H1 (cell line): ENCODE measurements at places on chromosomes 4 and X.

- H3K36me3 ChIP-seq, result no peaks in the 10 kb centered on the region
- H3K27me3 ChIP-seq, result no peaks in the 10 kb centered on the region
- DNase-seq, result no peak
Observed at GRCh38 chr4:152927737-152928136, 8.4 kb upstream of the FHDC1 start.

GRCh38 chrX:78075787-78076389 lies 28.2 kb upstream of the PGK1 start:
- no peaks in the 10 kb centered on the region for H3K36me3 ChIP-seq
- no peak overlapping the region for H3K27ac ChIP-seq
- no peaks in the 10 kb centered on the region for H3K27me3 ChIP-seq

DNA sequence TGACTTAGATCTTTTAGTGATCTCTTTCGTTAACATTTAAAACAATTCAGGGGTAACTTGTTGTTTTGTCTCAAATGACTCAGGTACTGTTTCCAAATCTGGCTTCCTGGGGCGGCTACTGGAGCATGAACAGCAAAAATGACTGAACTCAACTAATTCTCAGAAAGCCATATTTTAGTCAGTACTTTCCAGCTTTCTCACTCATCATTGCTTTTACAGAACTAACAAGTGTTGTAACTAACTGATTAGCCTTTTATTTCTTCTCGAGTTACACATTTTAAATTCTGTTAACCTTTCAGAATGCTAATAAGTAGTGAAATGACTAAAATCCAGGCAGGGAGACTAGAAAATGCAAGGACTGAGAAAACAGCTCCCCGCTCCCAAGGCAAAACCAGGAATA lies 55.3 kb downstream of the JADE3 start:
- no peaks in the 10 kb centered on the region for H3K27me3 ChIP-seq
- H3K4me3 ChIP-seq, result no peak overlapping the region
- no peaks in the 10 kb centered on the region for H3K4me1 ChIP-seq
- no peak overlapping the region for H3K27ac ChIP-seq

DNA sequence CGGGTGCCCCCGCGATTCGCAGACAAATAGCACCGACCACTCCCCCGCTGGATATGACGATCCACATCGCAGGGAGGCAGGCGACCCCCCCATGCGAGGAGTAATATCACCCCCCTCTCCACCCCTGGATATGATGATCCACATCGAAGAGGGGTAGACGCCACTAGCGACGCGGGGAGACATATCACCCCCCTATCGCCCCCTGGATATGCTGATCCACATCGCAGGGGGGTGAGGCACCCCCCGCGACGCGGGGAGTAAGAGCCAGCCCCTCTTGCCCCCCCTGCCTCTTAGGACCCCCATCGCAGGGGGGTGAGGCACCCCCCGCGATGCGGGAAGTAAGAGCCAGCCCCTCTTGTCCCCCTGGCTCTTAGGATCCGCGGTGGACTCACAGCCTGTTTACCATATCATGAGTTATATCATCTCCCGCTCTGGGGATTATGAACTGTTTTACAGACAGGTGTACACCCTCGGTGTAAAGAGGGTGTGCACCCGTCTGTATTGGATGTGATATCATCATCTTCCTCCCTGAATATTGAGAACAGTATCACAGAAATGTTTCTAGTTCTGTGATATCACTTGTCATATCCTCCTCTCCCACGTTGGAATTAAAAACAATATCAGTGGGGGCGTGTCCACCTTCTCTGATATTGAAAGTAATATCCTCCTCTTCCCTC lies 22.7 kb upstream of the DRD5 start:
- DNase-seq, result no peak
- H3K4me3 ChIP-seq, result no peak overlapping the region
- H3K27me3 ChIP-seq, result no peaks in the 10 kb centered on the region
- H3K36me3 ChIP-seq, result no peaks in the 10 kb centered on the region
- no peaks in the 10 kb centered on the region for H3K4me1 ChIP-seq
- H3K27ac ChIP-seq, result no peak overlapping the region

- no peaks in the 10 kb centered on the region for H3K36me3 ChIP-seq
- no peak overlapping the region for H3K4me3 ChIP-seq
- H3K4me1 ChIP-seq, result no peaks in the 10 kb centered on the region
- no peak overlapping the region for H3K27ac ChIP-seq
- no peaks in the 10 kb centered on the region for H3K27me3 ChIP-seq
- DNase-seq, result no peak
Observed at GRCh38 chr4:74473155-74473811, 28.3 kb downstream of the AREG start.

GRCh38 chr4:53967986-53968385 lies 96.4 kb downstream of the CHIC2 start:
- DNase-seq, result no peak
- no peaks in the 10 kb centered on the region for H3K36me3 ChIP-seq
- H3K4me1 ChIP-seq, result no peaks in the 10 kb centered on the region
- H3K27ac ChIP-seq, result no peak overlapping the region
- H3K4me3 ChIP-seq, result no peak overlapping the region

DNA sequence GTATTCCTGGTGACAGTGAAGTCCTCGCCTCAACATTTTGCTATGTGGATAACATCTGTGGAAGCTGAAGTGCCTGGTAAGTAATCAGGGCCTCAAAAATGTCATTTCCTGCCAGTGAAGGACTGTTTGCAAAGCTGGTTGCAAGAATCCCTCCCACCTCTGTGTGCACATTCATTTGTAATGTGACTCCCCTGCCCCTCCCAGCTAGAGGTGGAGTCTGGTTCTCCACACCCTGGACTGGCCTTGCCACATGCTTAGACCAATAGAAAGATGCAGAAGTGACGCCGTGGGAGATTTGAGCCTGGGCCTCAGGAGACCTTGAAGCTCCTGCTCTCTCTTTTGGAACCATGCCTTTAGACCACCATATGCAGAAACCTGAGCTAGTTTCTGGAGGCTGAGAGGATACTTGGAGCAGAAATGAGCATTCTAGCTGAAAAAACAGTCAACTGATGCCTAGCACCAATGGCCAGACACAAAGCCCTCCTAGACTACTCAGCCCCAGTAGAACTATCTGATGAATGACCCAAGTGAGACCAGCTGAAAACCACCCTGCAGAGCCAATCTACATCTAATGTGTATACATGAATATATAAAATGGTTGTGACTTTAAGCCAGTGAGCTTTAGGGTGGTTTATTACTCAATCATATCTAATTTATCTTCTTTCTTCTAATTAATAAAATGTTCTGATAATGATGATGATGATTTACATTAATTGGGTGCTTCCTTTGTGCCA lies 47.8 kb upstream of the CRMP1 start:
- no peak overlapping the region for H3K27ac ChIP-seq
- H3K27me3 ChIP-seq, result no peaks in the 10 kb centered on the region
- H3K4me3 ChIP-seq, result no peak overlapping the region
- no peak for DNase-seq
- H3K36me3 ChIP-seq, result no peaks in the 10 kb centered on the region
- H3K4me1 ChIP-seq, result 0 out of 2 replicates have a peak, but pooled peaks cover 2% of the 10 kb centered on the region

DNA sequence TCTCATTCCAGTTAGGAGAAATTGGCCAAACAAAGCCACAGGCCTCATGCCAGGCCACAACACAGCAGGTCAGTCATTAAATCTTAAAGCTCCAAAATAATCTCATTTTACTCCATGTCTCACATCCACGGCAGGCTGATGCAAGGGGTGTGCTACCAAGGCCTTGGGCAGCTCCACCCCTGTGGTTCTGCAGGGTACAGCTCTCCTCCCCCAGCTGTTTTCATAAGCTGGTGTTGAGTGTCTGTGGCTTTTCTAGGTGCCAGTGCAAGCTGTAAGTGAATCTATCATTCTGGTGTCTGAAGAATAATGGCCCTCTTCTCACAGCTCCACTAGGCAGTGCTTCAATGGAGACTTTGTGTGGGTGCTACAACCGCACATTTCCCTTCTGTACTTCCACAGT lies 949.2 kb downstream of the TECRL start:
- H3K4me1 ChIP-seq, result no peaks in the 10 kb centered on the region
- H3K27ac ChIP-seq, result no peak overlapping the region
- no peak overlapping the region for H3K4me3 ChIP-seq
- H3K27me3 ChIP-seq, result no peaks in the 10 kb centered on the region
- DNase-seq, result no peak

DNA sequence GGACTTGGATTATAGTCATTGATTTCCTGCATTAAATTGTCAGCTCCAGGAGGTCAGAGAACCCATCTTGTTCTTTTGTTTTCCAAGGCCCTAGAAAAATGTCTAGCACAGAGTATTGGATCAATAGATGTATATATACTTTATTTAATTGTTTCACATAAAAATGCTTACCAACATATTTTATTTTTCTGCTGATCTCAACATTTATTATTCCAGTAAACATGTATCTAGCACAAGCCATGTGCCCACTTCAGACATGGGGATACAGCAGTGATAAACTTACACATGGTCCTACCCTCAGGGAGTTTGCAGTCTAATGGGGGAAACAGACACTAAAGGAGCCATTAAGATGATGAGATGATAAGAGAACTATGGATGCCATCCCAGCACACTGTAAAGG lies 49.1 kb upstream of the TBC1D9 start:
- DNase-seq, result no peak
- no peaks in the 10 kb centered on the region for H3K4me1 ChIP-seq
- no peak overlapping the region for H3K4me3 ChIP-seq
- H3K36me3 ChIP-seq, result no peaks in the 10 kb centered on the region
- no peaks in the 10 kb centered on the region for H3K27me3 ChIP-seq

GRCh38 chr4:12881945-12882584 lies 602.1 kb downstream of the RAB28 start:
- H3K27me3 ChIP-seq, result no peaks in the 10 kb centered on the region
- no peaks in the 10 kb centered on the region for H3K4me1 ChIP-seq
- DNase-seq, result no peak
- H3K4me3 ChIP-seq, result no peak overlapping the region
- H3K36me3 ChIP-seq, result no peaks in the 10 kb centered on the region
- no peak overlapping the region for H3K27ac ChIP-seq

GRCh38 chr4:75385106-75385505 lies 129.1 kb downstream of the RCHY1 start:
- no peak overlapping the region for H3K27ac ChIP-seq
- DNase-seq, result no peak
- no peaks in the 10 kb centered on the region for H3K27me3 ChIP-seq
- no peaks in the 10 kb centered on the region for H3K36me3 ChIP-seq
- no peak overlapping the region for H3K4me3 ChIP-seq

DNA sequence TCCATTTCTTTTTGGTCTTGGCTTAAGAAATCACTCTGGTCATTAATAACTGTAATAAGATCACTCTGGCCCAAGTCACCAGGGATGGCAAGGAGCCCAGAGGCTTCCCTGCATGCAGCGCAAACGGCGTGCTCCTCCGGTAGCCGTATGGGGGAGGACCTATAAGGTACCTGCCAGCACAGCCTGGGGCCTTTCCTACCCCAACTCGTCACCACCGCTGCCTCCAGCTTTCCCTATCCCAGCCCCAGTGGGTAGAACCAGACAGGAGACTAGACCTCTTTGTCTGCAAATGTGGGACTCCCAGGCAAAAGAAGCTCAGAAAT lies 25.9 kb downstream of the HAND2 start:
- no peaks in the 10 kb centered on the region for H3K36me3 ChIP-seq
- H3K4me1 ChIP-seq, result peaks cover 36% of the 10 kb centered on the region
- DNase-seq, result no peak

GRCh38 chr4:138307319-138307718 lies 65.2 kb upstream of the SLC7A11 start:
- no peak overlapping the region for H3K27ac ChIP-seq
- H3K27me3 ChIP-seq, result no peaks in the 10 kb centered on the region
- no peak for DNase-seq
- no peaks in the 10 kb centered on the region for H3K36me3 ChIP-seq
- H3K4me3 ChIP-seq, result no peak overlapping the region

DNA sequence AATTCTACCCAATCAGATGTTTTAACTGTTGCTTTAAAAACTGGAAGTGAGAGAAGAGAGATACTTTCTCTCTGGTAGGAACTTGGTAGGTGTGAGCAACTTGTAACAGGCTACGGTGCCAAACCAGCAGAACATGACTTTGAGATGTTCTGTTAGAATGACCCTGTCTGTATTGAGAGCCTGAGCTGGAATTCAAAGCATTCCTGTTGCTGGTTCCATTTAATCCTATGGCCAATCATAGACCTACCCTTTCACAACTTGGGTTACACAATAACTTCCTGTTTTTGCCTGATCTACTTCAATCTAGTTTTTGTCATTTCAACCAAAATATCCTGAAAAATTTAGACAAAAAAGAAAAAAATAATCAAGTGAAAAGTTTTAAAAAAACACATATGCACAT lies 1.7 kb upstream of the PRRG1 start:
- no peaks in the 10 kb centered on the region for H3K27me3 ChIP-seq
- DNase-seq, result no peak
- H3K4me1 ChIP-seq, result peaks cover 4% of the 10 kb centered on the region; the same call in 1 of the 2 replicates
- H3K4me3 ChIP-seq, result no peak overlapping the region
- H3K27ac ChIP-seq, result no peak overlapping the region

- no peaks in the 10 kb centered on the region for H3K27me3 ChIP-seq
- DNase-seq, result no peak
- peaks cover 5% of the 10 kb centered on the region; the same call in 1 of the 2 replicates for H3K4me1 ChIP-seq
- peak overlapping the region; percentile 64 for H3K4me3 ChIP-seq
- H3K36me3 ChIP-seq, result no peaks in the 10 kb centered on the region
Observed at GRCh38 chrX:46574774-46575381, 1.3 kb downstream of the CHST7 start.

GRCh38 chr4:93396272-93396671 lies 432.3 kb upstream of the ATOH1 start:
- H3K4me1 ChIP-seq, result no peaks in the 10 kb centered on the region
- H3K36me3 ChIP-seq, result no peaks in the 10 kb centered on the region; the same call in 1 of the 2 replicates
- no peak for DNase-seq
- no peaks in the 10 kb centered on the region for H3K27me3 ChIP-seq

GRCh38 chrX:15751155-15751819 lies 13.2 kb downstream of the CA5B start:
- no peaks in the 10 kb centered on the region for H3K27me3 ChIP-seq
- no peak for DNase-seq
- no peak overlapping the region for H3K27ac ChIP-seq
- no peaks in the 10 kb centered on the region for H3K36me3 ChIP-seq

GRCh38 chr4:108589961-108590360 lies 30.4 kb upstream of the RPL34 start:
- H3K27me3 ChIP-seq, result peaks cover 2% of the 10 kb centered on the region; the same call in 1 of the 2 replicates
- no peak for DNase-seq
- no peak overlapping the region for H3K27ac ChIP-seq
- no peak overlapping the region for H3K4me3 ChIP-seq
- no peaks in the 10 kb centered on the region for H3K36me3 ChIP-seq

DNA sequence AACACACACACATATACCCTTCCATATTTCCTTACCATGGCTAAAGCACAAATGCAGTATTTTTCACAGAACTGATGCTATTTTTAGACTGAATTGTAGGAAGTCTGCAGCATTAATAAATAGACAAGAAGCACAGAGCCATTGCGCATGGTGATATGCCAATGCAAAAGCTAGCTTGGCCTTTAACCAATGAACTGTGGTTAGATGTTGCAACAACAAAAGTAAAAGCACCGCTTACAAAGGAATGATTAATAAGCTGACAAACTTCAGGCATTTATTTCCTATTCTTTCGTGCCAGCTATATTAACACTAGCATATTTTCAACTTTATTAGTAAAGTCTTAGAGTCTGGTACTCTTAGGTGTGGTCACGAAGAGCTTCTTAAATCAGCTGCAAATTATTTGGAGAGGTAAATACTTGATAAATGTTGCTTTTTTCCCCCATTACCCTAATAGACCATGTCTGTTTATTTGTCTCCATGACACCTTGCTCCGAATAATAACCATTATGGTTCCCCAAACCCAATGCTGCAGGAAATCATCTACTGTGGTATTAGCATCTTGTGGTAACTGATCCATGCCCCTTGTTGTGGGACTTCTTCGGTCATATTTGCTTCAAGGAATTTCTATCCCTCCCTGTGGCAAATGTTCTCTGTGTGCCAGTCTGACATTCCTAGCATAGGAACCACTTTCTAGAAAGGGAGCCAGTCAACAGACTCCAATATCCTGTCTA lies 306.1 kb upstream of the TAPT1 start:
- no peak overlapping the region for H3K4me3 ChIP-seq
- H3K4me1 ChIP-seq, result no peaks in the 10 kb centered on the region
- H3K27me3 ChIP-seq, result no peaks in the 10 kb centered on the region
- no peaks in the 10 kb centered on the region for H3K36me3 ChIP-seq
- no peak for DNase-seq
